ENCODE measurements at places on chromosomes 2 and 18. TPM values are rescaled to one million over a fixed set of nuclear protein-coding genes. Genes with fewer than 3 reads are reported as not detected.

DNA sequence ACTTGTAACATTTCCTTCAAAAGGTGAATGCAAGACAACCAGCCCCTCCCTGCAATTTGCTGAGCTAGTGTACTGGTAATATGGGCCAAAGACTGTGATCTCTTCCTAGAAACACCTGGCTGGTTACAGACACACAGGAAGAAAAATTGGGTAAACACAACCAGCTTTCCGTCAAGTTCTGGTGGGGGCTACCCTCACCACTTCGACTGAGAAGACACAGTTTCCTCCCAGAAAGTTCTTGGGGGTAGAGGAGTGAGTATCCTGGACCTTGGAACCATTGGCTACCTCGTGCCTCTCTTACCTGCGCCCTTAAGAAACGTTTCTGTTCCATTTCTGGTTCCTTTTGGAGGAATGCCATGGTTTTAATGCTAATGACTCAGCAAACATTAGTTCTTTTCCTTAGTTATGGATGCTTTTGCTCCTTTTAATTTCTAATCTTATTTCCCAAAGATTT, 120.9 kb upstream of the DLX2 start:
- no peak for DNase-seq

ESPNL gene
- total RNA-seq: 3.0 TPM

- no peak for DNase-seq
Observed at GRCh38 chr18:8937160-8938094, 165.1 kb upstream of the NDUFV2 start.

- DNase-seq: peak; percentile 72
Observed at GRCh38 chr18:43482136-43482535, 204.8 kb upstream of the SYT4 start.

Measured in posterior vena cava (tissue), 2 donors.